ENCODE measurements at places on chromosomes 2 and 18.

GRCh38 chr2:101478181-101479001 lies 3.5 kb upstream of the RFX8 start:
- no peak for DNase-seq

DNA sequence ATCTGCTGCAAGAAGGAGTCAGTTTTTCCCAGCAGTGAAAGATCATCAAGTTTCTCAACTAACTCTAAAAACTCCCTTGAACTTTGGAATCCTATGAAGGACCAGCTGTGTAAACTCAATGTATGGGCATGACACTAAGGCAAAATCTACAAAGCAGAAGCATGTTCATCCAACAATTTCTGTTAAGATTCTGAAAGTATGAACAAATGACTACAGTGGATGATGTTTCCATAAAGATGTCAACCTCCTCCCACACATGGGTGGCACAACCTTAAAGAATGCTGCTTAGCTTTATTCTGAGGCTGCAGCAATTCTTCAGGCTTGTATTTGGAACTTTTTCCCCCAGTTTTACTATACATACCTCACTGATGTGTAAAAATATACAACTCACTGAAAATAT lies 47.2 kb downstream of the WDR33 start:
- no peak for DNase-seq

DNA sequence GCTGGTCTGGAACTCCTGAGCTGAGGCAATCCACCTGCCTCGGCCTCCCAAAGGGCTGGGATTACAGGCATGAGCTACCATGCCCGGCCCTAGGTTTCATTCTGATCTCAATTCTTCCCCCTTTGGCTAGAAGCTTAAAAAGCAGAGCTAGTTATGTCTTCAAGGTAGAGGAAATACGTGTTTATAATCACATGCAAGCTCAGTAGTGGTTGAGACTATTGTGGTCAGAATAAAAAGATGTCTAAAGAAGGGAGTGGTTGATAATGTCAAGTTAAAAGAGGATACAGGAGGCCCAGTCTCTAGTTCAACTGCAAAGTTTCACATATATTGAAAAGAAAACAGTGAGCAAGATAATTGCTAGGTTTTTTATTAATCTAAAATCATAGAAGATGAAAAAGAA lies 807.8 kb upstream of the ACVR2A start:
- DNase-seq, result no peak

- no peak for DNase-seq
Measured at GRCh38 chr2:230453006-230453405, 37.0 kb downstream of the SP100 start.

GRCh38 chr2:48089644-48090043 lies 183.3 kb upstream of the FBXO11 start:
- no peak for DNase-seq

GRCh38 chr18:408367-408766 lies 92.1 kb downstream of the COLEC12 start:
- DNase-seq, result no peak

- DNase-seq, result no peak
Measured at GRCh38 chr2:27721335-27721734, 50.2 kb upstream of the MRPL33 start.

Data from anterior cingulate cortex (tissue), 58 donors.